Activated T-helper 17 cell treated with anti-CD3 and anti-CD28 coated beads, Interleukin-2, amount 50 U/mL, for 72 hours (primary cell): ENCODE measurements at places on chromosomes 12 and 14. TPM values are rescaled to one million over a fixed set of nuclear protein-coding genes. Genes with fewer than 3 reads are reported as not detected.

The BCL11B gene
- total RNA-seq: 52.9 TPM

The TPI1 gene
- total RNA-seq: 2,116 TPM

The KLHL28 gene
- total RNA-seq: 25.7 TPM

The ISM2 gene
- total RNA-seq: not detected

The GPR68 gene
- total RNA-seq: 44.8 TPM

The SLC39A5 gene
- 0.41 TPM for total RNA-seq

The SERPINA12 gene
- total RNA-seq: not detected

The TTC8 gene
- total RNA-seq: 2.9 TPM

The DBX2 gene
- total RNA-seq: not detected

The KCNK13 gene
- 0.30 TPM for total RNA-seq

The SLCO1B1 gene
- not detected for total RNA-seq

The TPH2 gene
- not detected for total RNA-seq

The HAL gene
- total RNA-seq: 0.53 TPM

The AKAP5 gene
- total RNA-seq: 0.82 TPM

The RPGRIP1 gene
- not detected for total RNA-seq

The GLIPR1L1 gene
- not detected for total RNA-seq

The ENDOU gene
- total RNA-seq: 0.16 TPM

The CDKN1B gene
- 41.1 TPM for total RNA-seq

The NANOG gene
- total RNA-seq: not detected

The KCNH3 gene
- total RNA-seq: 1.3 TPM

The NINJ2 gene
- total RNA-seq: 19.9 TPM

The CEBPE gene
- total RNA-seq: not detected

The NDRG2 gene
- total RNA-seq: 5.4 TPM

The ITGA7 gene
- total RNA-seq: 8.7 TPM

The BHLHE41 gene
- total RNA-seq: not detected

The OR4K17 gene
- not detected for total RNA-seq

The MYO1H gene
- not detected for total RNA-seq

The PIK3C2G gene
- not detected for total RNA-seq

The FUT8 gene
- 50.3 TPM for total RNA-seq

The NRXN3 gene
- not detected for total RNA-seq

The EMP1 gene
- 60.2 TPM for total RNA-seq

The DNAI7 gene
- 0.09 TPM for total RNA-seq

The CLEC14A gene
- not detected for total RNA-seq

The TAS2R10 gene
- total RNA-seq: 0.69 TPM

The GARIN6 gene
- not detected for total RNA-seq

The MYF5 gene
- not detected for total RNA-seq

The PNP gene
- 231 TPM for total RNA-seq

The ACACB gene
- total RNA-seq: 17.3 TPM

The TBX3 gene
- total RNA-seq: not detected

The LUM gene
- total RNA-seq: not detected

The TSPAN8 gene
- not detected for total RNA-seq

The KRT71 gene
- total RNA-seq: not detected

The MAGOHB gene
- 68.4 TPM for total RNA-seq
